Daoy (cell line): ENCODE measurements at places on chromosomes 1 and 21. TPM values are rescaled to one million over a fixed set of nuclear protein-coding genes. Genes with fewer than 3 reads are reported as not detected.

DNA sequence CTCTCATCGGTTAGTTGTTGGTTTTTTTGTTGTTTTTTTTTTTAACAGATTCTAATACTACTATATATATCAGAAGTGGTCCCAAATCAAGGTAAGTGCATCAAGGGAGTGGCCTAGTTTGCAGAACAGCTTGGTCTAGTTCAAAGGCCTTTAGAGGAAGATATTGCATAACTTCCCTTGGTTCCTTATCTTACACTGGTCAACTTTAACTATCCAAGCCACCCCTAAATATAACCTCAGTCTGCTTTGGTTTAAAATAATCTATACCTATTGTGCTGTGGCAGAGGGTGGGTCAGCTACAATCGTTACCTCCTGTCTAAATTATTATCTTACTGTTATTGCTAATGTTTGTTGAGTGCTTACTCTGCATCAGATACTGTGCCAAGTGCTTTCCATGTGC lies 6.9 kb downstream of the S100A12 start:
- DNase-seq = no peak

DNA sequence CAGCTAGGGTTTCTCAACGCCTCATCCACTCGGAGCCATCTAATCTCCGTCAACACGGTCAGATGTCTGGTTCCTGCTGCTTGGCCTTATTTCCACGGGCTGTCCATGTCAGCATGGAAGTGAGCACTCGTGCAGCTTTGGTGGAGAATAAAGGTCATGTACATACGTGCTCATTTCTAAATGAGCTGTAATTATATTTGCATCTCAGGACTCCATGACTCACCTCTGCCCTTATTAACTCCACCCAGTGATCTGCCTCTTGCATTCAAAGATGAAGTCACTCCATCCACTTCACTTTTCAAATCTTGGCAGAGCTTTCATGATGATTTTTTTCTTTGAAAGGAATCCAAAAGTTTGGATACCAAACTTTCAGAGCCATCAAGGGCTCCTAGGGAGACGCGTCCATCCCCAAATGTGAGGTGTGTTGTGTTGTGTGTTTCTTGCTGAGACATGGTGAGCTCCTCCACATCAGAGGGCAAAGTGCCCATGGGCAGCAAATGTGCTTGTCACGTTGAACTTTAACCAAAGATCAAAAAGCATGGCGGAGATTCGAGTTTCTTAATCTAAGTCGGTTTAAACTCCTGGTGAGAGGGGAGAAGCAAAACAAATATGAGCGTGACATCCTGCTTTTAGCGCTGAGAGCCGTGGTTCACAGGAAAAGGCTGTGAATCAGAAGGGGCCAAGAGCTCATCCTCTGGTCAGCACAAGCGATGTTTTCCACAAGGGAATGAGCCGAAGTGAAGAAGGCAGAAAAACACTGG lies 68.6 kb upstream of the ERRFI1 start:
- peak; percentile 90 for DNase-seq

- no peak for DNase-seq
Measured at GRCh38 chr1:231580874-231581273, 45.7 kb upstream of the DISC1 start.

GRCh38 chr1:63698001-63698838 lies 75.6 kb upstream of the ROR1 start:
- DNase-seq = peak; percentile 61

DNA sequence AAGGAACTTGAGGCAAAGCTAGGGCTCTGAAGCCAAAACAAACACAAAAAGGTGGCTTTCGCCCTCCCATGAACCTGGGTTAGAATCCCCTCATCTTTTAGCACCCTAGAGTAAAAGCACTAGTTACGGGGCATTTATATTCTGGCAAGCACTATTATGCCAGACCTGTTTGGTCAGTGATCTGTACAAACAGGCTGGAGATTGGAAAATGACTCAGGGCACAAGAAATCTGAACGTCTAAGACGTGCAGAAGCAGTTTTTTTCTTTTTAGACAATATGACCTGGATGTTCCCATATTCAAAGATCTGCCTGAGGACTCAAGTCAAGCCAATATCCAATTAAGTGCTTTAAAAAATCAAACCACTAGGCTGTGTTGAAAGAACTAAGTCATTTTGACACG lies 3.0 kb downstream of the ZNF436 start:
- DNase-seq = no peak

- DNase-seq = no peak
Measured at GRCh38 chr1:32239337-32239736, 7.7 kb upstream of the FAM167B start.

DNA sequence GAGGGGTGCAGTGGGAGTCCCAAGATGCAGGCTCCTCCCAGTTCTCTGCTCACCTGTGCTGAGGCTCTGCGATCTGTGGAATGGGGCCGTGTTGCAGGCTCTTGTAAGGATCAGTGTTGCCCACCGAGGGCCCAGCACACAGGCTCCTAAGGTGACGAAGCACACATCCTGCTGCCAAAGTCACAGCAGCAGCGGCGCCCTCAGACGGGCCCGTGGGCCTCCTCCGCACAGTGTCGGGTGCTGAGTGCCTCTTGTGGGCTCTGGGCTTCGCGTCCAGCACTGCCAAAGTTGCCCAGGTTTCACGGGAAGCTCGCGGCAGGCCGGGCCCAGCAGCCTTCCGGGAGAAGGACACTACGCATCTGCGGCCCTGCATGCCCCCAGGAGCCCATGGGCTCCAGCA lies 72.1 kb upstream of the ABCG1 start:
- no peak for DNase-seq

DNA sequence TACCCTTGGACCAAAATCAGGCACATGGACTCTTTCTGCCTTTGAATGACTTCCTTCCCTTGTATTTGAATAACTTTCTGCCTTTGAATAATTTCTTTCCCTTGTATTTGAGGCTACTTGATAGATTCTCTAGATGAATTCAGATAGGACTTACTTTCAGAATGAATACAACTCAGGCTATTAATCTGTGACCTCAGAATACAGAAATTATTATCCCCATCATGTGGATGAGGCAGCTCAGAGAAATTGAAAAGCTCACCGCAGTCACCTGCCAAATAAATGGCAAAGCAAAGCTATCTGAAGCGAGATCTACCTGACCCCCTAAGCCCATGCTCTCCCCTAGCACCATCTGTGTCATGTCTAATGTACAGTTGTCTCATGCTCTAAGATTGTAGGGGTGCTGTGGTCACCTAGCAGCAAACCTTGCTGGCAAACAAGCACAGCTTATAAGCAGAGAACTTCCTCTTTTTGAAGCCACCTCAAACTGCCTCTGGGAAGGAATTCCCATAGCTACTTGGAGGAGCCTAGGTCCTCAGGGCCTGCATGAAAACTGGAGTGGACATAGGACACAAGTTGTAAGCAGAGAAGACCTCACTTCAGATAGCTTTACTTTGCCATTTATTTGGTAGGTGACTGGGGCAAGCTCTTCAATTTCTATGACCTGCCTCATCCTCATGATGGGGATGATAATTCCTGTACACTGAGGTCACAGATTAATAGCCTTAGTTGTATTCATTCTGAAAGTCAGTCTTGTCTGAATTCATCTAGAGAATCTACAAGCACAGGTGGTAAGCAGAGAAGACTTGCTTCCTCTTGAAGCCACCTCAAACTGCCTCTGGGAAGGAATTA lies 66.1 kb downstream of the FASLG start:
- DNase-seq = no peak

DNA sequence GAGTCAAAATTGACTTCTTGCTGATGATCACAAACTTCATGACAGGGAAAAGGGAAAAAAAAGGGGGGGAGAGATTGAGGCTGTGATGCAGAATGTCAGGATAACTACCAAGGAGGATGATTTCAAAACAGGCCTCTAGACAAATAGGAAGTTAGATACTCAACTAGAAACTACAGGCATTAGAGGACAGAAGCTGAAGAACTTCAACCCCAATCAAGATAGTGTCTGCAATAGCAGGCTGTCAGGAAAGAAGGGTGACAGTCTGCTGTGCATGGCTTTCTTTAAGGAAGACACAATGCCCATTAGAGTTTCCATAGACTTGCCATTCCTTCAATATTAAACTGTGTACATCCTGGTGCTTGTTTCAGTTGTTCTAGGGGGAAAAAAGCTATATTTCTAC lies 257.2 kb downstream of the TTLL7 start:
- DNase-seq = no peak

- no peak for DNase-seq
Measured at GRCh38 chr1:51445351-51446090, 73.5 kb downstream of the EPS15 start.

ADAMTS5 gene
- 2.4 and 3.1 TPM in 2 replicates for total RNA-seq

RGS18 gene
- total RNA-seq = not detected in 2 replicates

NTMT2 gene
- not detected in 2 replicates for total RNA-seq

NBPF15 gene
- 19.7 and 23.3 TPM in 2 replicates for total RNA-seq

LRRC71 gene
- total RNA-seq = not detected in 2 replicates

ZBTB8B gene
- total RNA-seq = 0.17 and 0.45 TPM in 2 replicates

SCNM1 gene
- total RNA-seq = 76.8 and 90.9 TPM in 2 replicates

PTAFR gene
- total RNA-seq = 0.17 and 0.89 TPM in 2 replicates

KIAA1614 gene
- total RNA-seq = 0.48 and 0.57 TPM in 2 replicates
